ENCODE measurements at places on chromosomes 7 and 10. TPM values are rescaled to one million over a fixed set of nuclear protein-coding genes. Genes with fewer than 3 reads are reported as not detected.

C10orf143 gene
- 7.7 TPM for total RNA-seq

LIPJ gene
- 0.48 TPM for total RNA-seq

AEBP1 gene
- 88.9 TPM for total RNA-seq

PILRB gene
- total RNA-seq, result 66.1 TPM

SCRN1 gene
- 59.2 TPM for total RNA-seq

CCSER2 gene
- total RNA-seq, result 40.5 TPM

PLXDC2 gene
- total RNA-seq, result 52.9 TPM

MKX gene
- total RNA-seq, result 5.7 TPM

CYP26A1 gene
- not detected for total RNA-seq

TLX1 gene
- not detected for total RNA-seq

BEND7 gene
- total RNA-seq, result 3.3 TPM

RTKN2 gene
- total RNA-seq, result not detected

FAM237B gene
- total RNA-seq, result not detected
